ENCODE measurements at places on chromosomes 2 and 18.

GRCh38 chr2:48728840-48729239 is 26.7 kb downstream of the LHCGR start:
- no peak for DNase-seq

- DNase-seq, result peak; percentile 70
Measured at GRCh38 chr18:56869189-56869777, 218.1 kb downstream of the WDR7 start.

DNA sequence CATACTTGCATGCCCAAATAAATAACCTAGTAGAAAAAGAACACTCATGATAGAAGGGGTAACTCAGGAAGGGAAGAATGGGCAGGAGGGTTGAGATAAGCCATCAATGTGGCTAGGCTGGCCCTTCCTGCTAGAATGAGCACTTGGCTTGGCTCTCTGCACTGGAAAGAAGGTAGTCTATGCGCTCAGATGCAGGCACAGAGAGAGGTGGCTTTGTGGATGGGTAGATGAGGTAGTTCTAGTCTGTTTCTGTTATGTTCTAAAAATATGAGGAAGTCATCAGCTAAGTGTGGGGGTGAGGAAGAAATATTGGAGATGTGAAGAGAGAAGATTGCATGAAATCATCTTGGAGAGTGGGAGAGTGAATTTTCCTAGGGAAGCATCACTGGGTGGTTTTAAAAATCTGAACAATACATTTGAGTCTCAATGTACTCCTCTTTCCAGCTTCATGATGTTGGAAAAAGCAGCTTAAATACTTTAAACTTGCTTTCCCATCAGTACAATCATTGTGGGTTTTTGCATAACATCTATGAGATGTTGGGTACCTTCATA is 357.1 kb downstream of the CNTNAP5 start:
- no peak for DNase-seq

GRCh38 chr2:230906471-230907230 is 18.4 kb downstream of the GPR55 start:
- no peak for DNase-seq

- DNase-seq, result no peak
Measured at GRCh38 chr2:46171996-46172546, 125.1 kb upstream of the EPAS1 start.

DNA sequence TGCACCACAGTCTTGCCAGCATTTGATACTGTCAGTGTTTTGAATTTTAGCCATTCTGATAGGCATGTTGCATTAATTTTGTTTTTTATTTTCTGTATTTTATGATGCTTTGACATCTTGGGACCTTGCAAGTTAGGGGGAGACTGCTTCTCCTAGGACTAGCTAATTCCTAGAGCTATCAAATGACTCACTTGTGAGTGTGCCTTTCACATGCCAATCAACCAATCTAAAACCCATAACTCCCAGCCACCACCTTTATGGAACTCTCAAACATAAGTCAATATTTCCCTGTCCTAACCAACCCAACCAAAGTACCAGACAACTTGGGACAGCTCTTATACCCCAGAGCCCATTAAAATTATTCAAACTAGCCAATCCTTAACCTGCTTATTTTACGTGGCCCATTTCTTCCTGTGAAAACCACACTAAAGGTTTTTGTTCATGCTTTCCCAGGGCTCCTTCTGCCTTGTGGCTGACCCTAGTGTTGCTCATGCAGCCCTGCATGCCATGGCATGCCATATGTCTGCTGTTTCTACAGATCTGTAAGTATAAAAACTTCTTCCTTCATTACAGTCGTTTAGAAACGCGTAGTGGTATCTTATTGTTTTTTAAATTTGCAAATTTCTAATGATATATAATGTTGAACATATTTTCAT is 230.1 kb downstream of the GPD2 start:
- no peak for DNase-seq

Measured in fibroblast of gingiva (primary cell).